ENCODE measurements at places on chromosomes 2 and 18. TPM values are rescaled to one million over a fixed set of nuclear protein-coding genes. Genes with fewer than 3 reads are reported as not detected.

- no peak for DNase-seq
- H3K36me3 ChIP-seq = no peaks in the 10 kb centered on the region
- H3K4me3 ChIP-seq = no peak overlapping the region
- H3K27ac ChIP-seq = no peak overlapping the region
- H3K27me3 ChIP-seq = no peaks in the 10 kb centered on the region
- no peaks in the 10 kb centered on the region for H3K4me1 ChIP-seq
These were observed 186.6 kb downstream of the NRP2 start for GRCh38 chr2:205868773-205869333.

DNA sequence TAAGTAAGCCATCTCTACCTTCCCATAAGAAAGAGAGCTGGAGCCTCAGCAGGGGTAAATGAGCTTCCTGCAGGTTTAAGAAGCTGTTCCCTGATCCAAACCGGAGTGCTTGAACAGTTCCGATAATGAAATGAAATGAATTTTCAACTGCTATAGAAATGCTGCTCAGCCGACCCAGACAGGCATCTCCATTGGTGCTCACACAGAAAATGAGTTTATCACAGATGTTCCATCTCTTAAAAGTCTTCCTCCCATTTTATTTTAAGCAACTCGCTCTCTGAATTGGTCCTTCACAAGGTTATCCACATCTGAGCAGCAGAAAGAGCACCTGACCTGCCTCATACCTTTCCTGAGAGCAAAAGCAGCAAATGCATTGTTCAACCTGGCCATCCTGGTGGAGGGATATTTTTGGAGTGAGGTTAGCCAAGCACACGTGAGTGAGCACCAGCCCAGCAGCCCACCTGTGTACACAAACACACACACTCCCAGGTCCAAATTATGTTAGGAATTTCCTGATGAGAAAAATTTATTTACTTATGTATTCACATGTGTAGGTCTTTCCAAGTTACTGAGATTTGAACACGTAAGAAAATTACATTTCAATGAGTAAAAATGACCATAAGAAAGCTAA is 42.2 kb upstream of the CCDC68 start:
- H3K36me3 ChIP-seq = no peaks in the 10 kb centered on the region
- peak; percentile 47 for DNase-seq
- H3K27ac ChIP-seq = no peak overlapping the region
- no peaks in the 10 kb centered on the region for H3K27me3 ChIP-seq
- H3K4me3 ChIP-seq = no peak overlapping the region
- no peaks in the 10 kb centered on the region for H3K4me1 ChIP-seq

GRCh38 chr2:20193185-20193584 is 31.7 kb downstream of the SDC1 start:
- H3K27ac ChIP-seq = no peak overlapping the region
- no peaks in the 10 kb centered on the region for H3K36me3 ChIP-seq
- H3K4me1 ChIP-seq = peaks cover 47% of the 10 kb centered on the region
- no peaks in the 10 kb centered on the region for H3K27me3 ChIP-seq

GRCh38 chr18:45068400-45069094 is 387.9 kb downstream of the SETBP1 start:
- H3K4me1 ChIP-seq = no peaks in the 10 kb centered on the region
- H3K36me3 ChIP-seq = peaks cover 17% of the 10 kb centered on the region
- H3K4me3 ChIP-seq = no peak overlapping the region
- no peak overlapping the region for H3K27ac ChIP-seq
- no peaks in the 10 kb centered on the region for H3K27me3 ChIP-seq

Gene DES
- 1,198 TPM for total RNA-seq

Gene SCN1A
- under 0.01 TPM for total RNA-seq

Gene NCKAP5
- total RNA-seq = 8.0 TPM

Gene ALPI
- total RNA-seq = not detected

Gene LGALSL
- 17.4 TPM for total RNA-seq

Gene IL1RN
- 29.3 TPM for total RNA-seq

Measured in stomach (tissue), 19 donors.